Mammary epithelial cell (primary cell): ENCODE measurements at places on chromosomes 4 and X.

GRCh38 chr4:16636912-16637630 lies 261.4 kb downstream of the LDB2 start:
- no peak for DNase-seq

DNA sequence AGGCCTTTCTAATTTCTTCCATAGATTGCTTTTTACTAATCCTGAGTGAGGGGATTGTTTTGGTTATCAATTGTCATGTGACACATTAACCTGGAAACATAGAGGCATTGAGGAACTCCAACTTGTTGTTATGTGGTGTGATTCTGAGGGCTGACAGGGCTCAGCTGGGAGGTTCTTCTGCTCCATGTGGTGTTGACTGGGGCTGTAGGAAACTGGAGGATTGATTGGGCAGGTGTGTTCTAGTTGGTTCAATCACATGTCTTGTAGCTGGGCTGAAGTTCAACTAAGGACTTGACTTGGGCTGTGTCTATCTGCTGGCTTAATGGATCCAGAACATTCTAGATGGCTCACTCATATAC lies 10.8 kb upstream of the CRLF2 start:
- DNase-seq = no peak

DNA sequence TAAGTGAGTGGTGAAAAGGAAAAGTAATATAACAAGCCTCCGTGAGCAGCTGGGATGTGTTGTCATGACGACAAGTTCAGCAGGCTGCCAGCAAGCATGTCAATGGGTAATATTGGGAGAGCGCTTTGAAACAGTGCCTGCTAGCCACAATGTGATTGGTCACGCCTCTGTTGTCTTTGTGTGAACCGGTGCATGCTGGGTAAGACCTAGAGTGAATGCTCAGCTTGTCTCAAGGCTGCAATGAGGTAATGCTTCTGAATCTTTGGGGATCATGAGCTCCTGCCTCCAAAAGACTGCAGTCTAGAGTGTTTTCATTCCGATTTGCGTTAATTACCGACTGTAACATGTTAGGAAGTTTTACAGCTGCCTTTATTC lies 54.9 kb downstream of the STOX2 start:
- DNase-seq = peak; percentile 56

GRCh38 chr4:109588176-109588575 lies 28.1 kb downstream of the MCUB start:
- no peak for DNase-seq

GRCh38 chrX:69531031-69531755 lies 27.1 kb downstream of the NALF2 start:
- DNase-seq = no peak

DNA sequence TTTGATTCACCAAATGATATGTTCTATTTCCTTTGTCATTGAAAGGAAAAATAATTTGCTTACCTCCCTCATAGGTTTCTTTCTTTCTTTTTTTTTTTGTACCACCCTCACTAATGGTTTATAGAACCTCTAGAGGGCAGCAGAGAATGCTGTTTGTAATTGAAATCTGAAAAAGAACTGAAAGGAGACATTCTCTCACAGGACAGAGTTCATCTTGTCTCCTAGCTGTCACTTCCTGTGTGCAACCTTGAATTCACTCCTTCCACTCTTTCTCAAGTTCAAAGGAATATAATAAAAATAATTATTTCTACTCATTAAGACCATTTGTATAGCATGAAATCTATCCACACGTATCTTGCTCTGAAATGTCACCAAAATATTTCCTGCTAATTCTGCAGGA lies 51.0 kb downstream of the GUCY1B1 start:
- peak; percentile 59 for DNase-seq
